ENCODE measurements at places on chromosomes 4 and X.

DNA sequence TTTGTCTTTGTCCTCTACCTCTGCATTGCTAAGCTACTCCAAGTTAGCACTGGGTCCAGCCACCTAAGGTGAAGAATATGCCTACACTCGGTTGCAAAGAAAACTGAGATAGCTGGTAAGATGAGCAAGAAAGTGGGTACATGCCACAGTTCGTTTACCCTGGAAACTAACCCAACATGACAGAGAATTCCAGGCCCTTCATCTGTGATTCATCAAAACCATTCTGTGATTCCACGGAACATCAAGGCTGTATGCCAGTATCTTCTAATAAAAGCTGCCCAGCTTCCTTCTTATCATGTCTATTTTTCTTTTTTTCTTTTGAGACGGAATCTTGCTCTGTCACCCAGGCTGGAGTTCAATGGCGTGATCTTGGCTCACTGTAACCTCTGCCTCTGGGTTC, 58.7 kb upstream of the SPANXC start:
- DNase-seq, result no peak

DNA sequence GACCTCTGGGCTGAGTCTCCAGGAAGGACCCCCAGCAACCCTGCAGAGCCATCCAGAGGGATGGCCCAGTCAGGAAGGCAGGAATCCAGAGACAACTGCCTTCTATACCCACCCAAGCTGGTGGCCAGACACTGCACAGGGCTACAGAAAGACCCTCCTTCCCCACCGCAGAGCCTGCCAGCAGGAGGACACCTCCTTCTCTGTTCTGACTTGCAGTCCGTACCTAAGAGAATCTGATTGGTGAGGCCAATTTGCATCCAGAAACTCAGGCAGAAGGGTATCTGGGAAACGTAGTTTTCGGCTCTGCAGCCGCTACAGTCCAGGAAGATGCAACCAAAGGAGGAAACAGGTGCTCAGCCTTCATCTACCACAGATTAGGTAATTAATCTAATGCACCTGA, 155.4 kb upstream of the FRG1 start:
- DNase-seq, result peak; percentile 16

GRCh38 chr4:181216501-181216900, 1026.7 kb upstream of the TENM3 start:
- no peak for DNase-seq

- DNase-seq, result no peak
Measured at GRCh38 chr4:48270951-48271473, 1.4 kb upstream of the TEC start.

DNA sequence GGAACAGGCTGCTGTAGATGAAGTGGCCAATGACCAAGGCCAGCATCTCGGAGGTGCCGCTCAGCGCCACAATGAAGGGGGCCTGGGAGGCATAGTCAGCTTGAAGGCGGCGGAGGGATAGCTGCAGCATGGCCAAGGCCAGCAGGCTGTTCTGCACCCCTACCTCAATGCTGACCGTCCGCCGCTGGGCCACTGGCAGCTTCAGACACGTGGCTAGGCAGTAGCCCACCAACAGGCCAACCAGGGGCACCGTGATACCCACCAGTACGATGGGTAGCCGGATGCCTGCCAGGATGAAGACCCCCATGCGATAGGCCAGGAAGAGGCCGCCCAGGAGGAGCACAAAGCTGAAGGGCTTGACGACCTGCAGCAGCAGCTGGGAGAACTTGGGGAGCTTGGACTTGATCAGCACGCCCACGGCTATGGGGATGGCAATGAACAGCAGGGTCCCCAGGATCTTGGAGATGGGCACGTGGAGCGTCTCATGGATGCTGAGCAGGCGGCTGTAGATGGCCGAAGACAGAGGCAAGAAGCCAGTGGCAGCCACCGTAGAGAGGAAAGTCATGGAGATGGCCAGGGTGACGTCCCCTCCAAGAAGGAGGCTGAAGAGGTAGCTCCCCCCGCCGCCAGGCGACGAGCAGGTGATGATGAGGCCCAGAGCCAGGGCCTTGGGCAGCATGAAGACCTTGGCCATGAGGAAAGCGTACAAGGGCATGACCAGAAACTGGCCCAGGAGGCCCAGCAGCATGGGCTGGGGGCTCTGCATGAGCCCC, 1.3 kb upstream of the UBL4A start:
- no peak for DNase-seq

- DNase-seq, result no peak
Measured at GRCh38 chr4:165133150-165133549, 20.5 kb upstream of the TMEM192 start.

- DNase-seq, result no peak
Measured at GRCh38 chr4:112938461-112939058, 110.9 kb upstream of the ANK2 start.

DNA sequence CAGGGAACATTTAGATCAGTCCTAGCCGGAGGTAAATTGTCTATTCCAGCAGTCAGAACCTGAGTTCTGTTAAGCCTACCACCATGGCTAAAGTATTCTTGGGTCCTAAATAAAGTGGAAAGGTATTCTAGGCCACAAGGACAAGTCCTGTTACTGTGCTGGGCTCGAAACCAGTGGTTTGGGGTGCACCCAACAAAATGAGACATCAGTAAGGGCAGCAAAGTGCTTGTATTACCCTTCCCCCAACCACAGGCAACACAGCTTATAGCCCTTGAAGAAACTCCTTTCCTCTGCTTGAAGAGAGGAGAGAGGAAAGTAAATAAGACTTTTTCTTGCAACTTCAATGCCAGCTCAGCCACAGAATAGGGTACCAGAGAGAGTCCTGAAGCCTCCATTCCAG, 1345.6 kb downstream of the PCDH18 start:
- no peak for DNase-seq

DNA sequence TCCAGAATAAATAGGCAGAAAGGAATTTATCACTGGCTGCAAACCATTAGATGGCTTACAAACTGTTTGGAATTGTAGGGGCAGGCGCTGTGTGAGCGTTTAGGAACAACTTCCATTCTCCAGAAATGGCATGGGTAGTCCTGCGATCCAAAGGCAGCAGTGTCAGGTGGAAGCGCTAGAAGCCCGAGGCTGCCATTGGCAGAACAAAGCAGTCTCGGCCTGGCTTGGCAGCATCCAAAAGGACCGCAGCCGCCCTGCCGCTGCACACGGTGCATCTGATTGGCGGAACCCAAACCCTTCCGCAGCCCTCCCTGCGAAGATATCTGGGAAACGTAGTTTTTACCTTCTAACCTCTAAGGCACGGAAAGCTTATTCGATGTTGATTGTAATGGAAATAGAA, 23.6 kb upstream of the YTHDC1 start:
- DNase-seq, result peak; percentile 85

DNA sequence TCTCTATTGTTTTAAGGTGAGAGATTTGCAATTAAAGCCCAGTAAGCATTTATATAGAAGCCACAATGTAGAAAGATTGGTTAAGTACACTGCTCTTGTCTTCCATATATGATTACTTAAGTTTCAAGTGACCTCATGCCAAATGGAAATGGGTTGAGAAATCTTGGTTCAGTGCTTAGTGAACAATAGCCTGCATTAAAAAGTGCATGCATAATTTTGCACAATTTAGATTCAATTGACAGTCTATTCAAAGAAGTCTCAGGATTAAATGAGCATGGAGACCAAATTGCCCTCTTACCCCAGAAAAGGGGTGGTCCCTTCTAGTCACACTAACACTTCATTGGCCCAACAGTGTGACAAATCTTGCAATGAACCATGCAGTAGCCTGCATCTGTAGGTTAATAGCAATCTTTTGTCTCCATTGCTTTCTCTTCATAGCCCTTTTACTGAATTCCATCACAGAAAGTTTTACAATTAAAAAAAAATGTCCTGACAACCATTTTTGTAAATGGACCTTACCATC, 93.6 kb downstream of the HHIP start:
- DNase-seq, result no peak

GRCh38 chr4:123497340-123497739, 100.7 kb downstream of the SPRY1 start:
- DNase-seq, result no peak

GRCh38 chr4:54176202-54176601, 52.9 kb upstream of the PDGFRA start:
- DNase-seq, result no peak

GRCh38 chr4:57048590-57049304, 61.4 kb downstream of the IGFBP7 start:
- no peak for DNase-seq

GRCh38 chrX:9442056-9442455, 22.8 kb upstream of the TBL1X start:
- DNase-seq, result no peak

DNA sequence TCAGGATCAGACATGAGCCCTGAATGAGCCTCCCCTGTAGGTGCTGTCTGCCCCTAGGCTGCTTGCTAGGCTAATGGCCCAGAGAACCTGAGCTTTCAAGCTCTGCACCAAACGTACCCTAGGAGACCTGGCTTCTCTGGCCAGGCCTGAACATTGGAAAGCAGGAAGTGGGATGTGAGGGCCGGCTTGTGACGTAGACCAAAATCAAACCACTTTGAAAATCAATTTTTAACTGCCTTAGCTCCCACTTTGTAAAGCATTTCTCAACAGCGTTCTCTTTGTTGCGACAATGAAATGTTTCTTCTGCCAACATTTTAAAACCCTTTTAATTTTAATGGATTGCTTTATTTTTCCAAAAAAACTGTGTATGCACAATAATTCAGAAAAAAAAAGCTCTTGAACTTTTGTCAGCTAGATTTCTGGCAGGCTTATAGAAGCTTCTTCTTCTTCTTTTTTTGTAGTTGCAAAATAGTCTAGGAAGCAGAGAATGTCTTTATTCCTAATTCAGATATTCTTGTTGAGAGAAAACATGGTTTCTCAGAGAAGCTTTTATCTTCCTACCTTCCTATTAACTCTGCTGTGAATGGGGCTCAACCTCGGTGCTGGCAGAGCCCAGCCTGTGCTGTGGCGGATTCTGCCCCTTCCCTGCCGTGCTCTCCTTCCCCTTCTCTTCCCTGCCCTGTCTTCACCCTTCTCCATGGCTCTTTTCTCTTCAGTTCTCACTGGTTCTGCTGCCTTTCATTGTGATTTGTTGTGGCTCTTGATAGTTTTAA, 145.2 kb upstream of the SFRP2 start:
- peak; percentile 50 for DNase-seq

GRCh38 chr4:147309434-147309833, 171.5 kb upstream of the EDNRA start:
- DNase-seq, result no peak

DNA sequence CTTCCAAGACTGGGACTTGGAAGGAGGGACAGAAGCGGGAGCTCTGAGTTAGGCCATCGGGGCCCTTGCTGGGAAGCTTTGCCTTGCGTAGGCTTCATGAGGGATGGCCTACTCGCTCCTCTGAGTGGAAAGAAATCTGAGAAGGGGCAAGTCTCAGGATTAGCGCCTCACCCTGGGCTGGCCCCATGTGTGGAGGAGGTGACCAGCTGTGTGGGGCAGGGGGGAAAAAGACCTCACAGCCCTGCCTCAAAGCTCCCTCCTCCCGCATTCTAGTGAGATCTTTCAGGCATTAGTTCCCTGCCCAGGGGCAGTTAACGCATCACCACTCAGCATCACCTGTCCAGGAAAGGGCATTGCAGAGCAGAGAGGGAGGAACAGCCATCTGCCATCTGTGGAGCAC, 156.1 kb downstream of the ENPP6 start:
- DNase-seq, result peak; percentile 42

DNA sequence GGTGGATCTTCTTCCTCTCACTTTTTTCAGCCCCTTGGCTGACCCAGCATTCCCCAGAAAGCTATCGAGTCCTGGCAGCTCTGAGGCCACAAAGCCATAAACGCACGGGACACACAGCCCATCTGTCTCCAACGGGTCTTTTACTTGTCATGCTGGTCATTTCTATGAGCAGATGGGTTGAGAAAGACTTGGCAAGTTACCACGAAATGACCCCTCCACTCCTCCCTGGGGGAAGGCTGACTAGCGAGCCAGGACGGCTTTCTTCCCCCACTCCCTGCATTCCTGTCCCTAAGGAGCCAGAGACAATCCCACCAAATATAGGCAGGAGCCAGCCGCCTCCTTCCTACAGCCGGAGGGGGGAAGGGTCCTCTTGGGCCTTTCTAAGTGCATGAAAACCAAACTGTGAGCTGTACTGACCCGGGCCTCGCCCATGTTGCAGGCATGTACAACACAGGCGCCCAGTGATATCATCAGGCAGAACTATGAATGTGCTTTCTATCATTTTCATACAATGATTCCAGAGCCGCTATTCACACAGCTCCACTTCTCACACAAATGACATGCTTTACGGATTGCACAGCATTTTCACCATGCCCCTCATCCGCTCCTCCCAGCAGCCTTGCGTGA, 28.6 kb downstream of the AFAP1 start:
- peak; percentile 95 for DNase-seq

DNA sequence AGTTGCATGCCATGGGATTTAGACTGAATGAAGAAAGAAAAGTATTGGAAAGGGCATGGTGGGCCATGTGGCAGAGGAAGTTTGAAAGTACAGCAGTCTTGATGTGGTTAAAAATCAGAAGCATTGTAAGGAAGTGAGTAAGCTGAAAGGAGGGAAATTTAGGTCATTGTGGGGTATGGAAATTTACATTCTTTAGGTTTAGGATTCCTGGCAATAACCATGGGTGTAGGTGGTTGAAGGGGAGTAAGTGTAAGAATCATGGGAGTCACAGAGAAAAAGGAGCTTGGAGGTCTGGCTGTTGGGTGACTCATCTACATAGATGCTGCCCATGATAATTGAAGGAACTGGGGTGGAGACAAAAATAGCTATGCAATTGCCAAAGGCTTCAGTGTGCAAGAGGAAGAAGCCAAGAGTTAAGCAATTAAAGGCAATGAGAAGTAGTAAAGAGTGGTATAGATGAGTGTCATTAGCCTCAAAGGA, 243.8 kb upstream of the LDB2 start:
- DNase-seq, result no peak

DNA sequence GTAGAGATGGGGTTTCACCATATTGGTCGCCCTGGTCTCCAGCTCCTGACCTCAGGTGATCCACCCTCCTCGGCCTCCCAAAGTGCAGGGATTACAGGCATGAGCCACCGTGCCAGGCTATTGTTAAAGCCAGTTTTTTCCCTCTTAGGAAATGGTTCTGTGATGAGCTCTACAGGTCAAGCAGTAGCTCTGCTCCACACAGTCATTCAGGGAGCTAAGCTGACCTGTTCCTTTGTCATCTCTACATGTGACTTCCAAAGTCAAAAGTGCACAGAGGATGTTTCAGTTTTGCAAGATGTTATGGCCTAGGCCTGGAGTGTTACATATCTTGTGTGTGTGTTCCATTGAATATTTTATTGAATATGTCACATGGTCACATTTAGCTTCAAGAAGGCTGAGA, 11.4 kb downstream of the MCUB start:
- DNase-seq, result no peak

DNA sequence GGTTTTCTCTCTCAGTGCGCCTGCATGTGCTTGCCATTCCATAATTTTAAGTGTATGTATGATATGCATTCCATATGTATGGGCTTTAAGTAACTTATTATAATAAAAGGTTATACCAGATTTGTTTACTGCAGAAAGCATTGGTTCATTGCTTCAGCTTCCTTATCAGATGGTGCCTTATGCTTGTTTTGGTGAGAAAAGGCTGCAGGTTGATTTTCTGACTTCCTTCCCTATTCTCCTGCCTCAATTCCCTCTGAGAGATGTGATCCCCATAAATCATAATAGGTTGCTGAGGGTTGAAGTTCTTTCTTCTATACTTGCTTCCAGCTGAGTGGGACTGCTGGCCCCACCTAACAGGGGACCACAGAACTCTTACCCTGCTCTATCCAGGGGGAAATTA, 10.3 kb upstream of the CEP135 start:
- DNase-seq, result no peak
